Hindlimb muscle (tissue), 1 donor: ENCODE measurements at places on chromosomes 4 and X. TPM values are rescaled to one million over a fixed set of nuclear protein-coding genes. Genes with fewer than 3 reads are reported as not detected.

DNA sequence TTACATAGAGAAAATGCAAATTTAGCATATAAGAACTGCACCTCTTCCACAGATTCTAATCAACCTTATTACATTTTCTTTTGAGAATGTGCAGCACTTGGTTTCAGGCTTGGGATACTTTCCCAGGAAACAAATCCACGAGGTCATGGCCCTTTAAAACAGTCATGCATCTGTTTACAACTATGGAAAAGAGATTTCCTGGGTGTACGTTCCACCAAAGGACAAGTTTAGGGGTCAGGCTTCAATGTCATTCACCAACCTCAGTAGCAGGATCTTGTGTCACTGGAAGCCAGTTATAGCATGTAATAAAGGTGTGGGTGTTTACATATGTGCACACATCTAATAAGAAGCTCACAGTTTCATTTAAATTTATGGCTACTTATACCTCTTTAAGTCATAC lies 30.7 kb downstream of the EREG start:
- no peak for DNase-seq

GRCh38 chr4:154732669-154733068 lies 11.1 kb upstream of the LRAT start:
- DNase-seq, result no peak

GRCh38 chr4:130659320-130659719 lies 1563.4 kb downstream of the C4orf33 start:
- no peak for DNase-seq

DNA sequence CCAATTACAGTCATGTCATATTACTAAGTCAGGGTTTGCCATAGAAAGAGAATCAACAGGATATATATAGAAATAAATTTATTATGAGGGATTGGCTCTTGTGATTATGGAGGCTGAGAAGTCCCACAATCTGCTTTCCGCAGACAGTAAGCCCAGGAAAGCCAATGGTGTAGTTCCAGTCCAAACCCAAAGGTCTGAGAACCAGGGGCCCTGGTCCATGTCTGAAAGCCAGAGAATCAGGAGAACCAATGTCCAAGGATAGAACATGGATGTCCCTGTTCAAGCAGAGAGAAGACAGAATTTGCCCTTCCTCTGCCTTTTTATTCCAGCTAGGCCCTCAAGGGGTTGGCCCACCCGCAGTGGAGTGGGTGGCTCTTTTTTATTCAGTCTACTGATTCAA lies 25.6 kb downstream of the FABP2 start:
- DNase-seq, result no peak

DNA sequence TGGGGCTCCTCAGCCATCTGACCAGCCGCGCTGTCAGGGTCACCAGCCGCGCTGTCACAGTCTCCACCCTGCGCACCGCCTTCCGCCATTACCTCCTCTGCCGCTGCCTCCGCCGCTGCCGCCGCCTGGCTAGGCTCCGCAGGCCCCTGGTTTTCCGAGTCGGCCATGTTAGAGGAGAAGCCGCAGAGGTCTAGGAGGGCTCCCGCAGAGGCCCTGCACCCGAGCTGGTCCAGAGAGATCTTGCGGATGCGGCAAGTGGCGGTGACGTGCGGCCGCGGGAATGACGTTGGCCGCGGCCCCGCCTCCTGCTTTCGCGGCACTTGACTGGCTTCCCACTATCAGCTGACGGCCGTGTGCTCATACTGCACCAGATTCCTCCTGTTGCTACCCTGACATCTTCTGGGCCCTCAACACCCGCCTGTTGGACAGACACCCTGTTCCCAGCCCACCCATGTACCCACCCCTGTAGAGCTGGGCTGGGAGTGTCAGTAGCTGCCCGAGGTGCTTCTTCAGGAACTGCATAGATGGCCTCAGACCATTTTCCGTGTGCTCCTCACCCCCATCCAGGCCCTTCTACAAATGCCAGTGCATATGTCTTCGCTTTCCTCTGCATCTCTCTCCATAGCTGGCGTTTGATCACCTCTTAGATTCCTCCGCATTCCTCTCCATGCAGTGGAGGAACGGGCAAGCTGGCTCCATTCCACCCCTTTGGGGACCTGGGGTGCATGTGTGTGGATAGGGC lies at the start of gene NAP1L5:
Gene NAP1L5, minus strand, starts transcription at position 242 of the 742 bp plus-strand sequence. Its CDS starts 75 bp downstream, at position 167.
- peak; percentile 82 for DNase-seq

DNA sequence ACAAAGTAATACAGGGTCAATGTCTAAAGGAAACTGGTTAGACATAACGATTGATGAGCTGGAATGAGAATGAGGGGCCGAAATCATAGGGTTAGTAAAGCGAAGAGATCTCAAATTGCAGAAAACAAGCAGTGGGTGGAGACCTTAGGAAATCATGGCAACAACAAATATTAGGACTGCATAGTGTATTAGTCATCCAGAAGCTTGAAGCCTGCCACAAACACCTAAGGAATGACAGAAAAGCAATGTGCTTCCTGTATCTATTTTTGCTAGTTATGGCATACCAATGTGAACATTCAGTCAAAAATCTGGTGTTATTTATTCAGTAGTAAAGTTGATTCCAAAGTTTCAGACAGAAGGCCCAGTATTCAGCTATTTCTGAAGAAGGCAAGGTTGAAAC lies 410.9 kb upstream of the CT83 start:
- no peak for DNase-seq

DNA sequence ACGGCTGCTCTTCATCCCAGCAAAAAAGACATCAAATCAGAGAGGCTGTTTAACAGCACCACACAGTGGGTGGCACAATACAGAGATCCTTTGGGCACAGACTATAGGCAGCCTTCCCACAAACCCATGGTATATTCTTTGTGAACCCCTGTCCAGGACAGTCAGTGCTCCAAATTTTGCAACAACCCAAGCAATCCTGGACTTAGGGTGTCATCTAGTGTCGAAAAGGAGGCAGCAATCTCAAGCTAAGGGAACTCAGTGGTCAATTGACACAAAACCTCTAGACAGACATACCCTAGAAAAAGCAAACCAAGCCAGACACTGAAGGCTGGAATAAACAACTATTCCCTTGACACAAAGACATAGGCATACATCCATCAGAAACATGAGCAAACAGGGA lies 137.4 kb downstream of the BMP15 start:
- DNase-seq, result peak; percentile 0

DNA sequence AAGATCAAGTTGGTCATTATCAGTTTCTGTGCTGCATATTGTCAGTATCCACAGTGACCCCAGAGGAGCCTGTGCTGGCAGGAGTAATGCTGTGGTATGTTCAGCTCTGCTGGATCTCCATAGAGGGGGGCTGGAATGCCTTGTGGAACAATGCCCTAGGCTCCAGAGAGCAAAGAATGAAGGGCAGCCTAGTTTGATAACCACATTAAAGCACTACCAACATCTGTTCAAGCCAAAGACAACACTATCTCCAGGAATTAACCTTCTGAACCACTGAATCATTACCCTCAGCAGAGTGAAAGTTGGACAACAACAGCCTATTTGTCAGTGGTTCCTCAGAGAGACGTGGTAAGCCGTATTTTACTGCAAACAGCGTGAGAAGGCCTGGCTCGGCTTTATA lies 192.3 kb upstream of the CXorf66 start:
- no peak for DNase-seq

DNA sequence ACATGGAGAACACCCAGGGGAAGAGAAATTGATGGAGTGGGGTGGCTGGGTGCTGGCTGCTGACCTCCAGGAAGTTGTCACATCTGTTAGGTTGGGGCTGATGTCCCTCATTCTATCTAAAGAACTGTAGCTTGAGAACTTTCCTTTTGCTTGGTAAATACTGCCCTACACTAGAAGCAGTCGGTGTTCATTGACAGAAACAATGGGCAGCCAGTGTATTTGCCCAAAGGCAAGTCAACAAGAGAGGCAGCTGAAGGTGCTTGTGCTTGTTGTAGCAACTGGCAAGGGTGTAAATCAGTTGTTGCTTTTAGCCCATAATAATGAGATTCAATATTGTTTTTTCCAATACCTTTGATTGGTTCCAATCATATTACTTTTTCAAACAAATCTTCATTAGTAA lies 956 bp downstream of the TMEM154 start:
- no peak for DNase-seq

GRCh38 chrX:13932416-13932815 lies 97.3 kb downstream of the GEMIN8 start:
- DNase-seq, result no peak

IRAK1 gene
- 46.3 TPM for polyA plus RNA-seq

C4orf36 gene
- 0.35 TPM for polyA plus RNA-seq

HS3ST1 gene
- polyA plus RNA-seq, result 0.46 TPM

NPY5R gene
- polyA plus RNA-seq, result not detected

BRS3 gene
- polyA plus RNA-seq, result not detected

ETDA gene
- not detected for polyA plus RNA-seq

NWD2 gene
- not detected for polyA plus RNA-seq

OPRPN gene
- not detected for polyA plus RNA-seq
